ENCODE measurements at places on chromosomes 5 and 9.

- no peak for DNase-seq
Measured at GRCh38 chr9:133168432-133168831, 4.7 kb upstream of the GBGT1 start.

GRCh38 chr5:59724482-59725391 is 168.8 kb downstream of the PDE4D start:
- DNase-seq: peak; percentile 37

DNA sequence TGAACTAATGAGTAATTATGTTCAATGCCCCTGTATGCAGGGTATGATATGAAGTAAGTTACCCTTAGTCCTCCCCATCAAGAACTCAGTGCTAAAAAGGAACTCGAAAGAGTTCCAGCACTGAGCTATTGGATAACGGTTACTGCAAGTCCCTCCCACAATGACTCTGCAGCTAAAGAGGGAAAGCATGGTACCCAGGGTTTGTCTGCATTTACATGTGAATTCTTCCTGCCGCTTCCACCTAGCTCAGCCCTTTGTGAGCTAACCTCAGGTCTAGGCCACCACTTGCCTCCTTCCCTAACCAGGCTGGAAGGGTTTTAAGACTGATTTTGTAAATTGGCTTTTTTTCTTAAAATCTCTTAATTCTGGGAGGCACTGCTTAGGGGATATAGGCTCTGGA is 376.8 kb downstream of the EBF1 start:
- no peak for DNase-seq

DNA sequence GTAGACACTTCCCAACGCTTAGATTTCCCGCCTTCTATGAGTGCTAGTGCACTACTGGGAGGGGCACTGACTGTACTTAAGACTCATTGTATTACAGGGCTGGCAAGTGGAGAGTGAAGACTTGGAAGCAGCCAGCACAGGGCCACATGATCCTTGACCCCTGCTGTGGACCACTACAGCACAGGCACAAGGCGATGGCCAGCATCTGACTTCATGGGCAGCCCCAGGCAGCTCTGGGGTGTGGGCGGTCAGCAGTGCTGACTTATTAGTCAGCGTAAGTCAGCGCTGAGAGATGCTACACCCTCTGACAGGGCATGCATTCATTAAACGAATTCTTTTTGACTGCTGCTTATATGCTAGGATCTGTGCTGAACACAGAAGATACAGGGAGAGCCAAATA is 9.3 kb downstream of the SLC46A2 start:
- no peak for DNase-seq

GRCh38 chr5:127421471-127421870 is 96.0 kb upstream of the PRRC1 start:
- no peak for DNase-seq

GRCh38 chr5:8913522-8913921 is 632.4 kb downstream of the SEMA5A start:
- DNase-seq: no peak

DNA sequence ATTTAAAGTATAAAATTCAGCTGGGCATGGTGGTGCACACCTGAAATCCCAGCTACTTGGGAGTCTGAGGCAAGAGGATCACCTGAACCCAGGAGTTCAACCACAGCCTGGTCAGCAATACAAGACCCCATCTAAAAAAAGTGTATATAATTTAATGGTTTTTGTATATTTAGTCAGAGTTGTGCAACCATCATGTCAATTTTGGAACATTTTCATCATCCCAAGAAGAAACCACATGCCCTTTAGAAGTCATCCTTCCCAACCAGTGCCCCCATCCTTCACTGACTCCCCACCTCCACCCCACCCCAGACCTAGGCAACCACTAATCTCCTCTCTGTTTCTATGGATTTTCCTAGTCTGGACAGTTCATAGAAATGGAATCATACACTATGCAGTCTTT is 18.8 kb upstream of the TEK start:
- no peak for DNase-seq

GRCh38 chr5:140207250-140207964 is 32.4 kb downstream of the CYSTM1 start:
- no peak for DNase-seq

DNA sequence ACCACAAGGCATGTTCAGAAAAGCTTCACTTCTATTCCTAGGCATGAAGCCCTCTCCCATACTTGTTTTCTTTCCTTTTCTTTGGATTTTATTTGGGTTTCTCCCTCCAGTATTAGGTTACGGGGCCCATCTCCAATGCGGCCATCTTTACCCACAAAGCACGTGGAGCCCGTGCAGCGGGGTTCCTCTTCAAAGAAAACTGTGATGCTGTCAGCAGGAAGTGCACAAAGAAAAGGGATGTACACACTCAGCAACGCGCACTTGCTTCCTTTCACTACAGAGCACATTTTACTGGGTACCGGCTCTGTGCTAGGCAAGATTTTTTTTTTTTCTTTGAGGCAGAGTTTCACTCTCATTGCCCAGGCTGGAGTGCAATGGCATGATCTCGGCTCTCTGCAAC is 106.6 kb downstream of the COL23A1 start:
- DNase-seq: no peak

DNA sequence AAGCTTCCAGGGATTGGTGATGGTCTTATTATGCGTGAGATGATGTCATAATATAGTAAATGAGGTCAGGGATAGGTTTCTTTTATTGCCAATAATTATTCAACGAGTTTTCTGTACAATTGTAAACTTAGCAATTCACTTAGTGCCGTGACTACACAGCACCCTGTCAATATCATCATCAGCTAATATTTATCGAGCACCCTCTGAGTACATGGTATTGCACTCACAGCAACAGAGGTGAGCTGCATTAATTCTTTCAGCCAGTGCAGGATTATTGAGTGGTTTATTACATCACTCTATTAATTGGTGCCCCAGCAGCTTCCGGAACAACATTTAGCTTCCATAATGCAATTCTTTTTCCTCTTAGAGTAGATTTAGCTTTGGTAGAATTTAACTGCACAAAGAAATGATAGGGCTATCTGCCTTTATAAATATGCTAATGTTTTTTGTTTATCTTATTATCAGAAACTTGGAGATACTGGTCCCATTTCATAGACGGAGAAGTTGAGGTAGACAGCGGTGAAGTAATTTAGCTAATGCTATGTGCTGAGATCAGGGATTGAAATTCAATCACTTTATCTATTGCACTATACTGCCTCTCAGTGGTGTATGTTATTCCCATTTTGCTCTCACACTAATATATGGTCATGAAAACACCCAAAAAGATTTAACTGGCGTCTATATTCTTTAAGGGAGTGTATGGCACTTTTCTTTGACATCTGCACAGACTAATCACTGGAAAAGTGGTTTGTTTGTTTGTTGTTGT is 726.1 kb upstream of the WWC1 start:
- no peak for DNase-seq

DNA sequence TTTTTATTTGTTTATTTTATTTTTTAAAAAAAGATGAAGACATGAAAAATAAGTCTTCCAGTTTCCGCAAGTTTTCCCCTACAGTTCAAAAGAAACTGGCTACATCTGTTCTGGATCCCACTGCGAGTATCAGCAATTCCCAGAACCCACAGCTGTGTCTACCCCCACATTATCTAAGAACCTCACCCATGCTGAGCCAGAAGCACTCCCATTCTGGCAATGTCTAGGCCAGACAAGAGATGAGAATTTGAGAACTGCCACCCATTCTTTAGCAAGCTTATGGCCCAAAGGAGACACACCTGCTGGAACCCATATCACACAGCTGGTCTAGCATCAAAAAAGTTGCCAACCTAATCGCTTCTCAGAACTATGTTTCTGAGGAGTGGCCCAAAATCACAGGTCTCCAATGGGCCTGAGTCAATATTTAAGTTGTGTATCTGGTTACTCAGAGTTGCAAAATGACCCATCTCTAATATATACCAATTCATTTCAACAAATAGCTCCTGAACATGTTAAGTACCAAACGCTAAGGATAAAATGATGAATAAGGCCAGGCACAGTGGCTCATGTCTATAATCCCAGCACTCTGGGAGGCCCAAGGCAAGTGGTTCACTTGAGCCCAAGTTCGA is 27.1 kb downstream of the MTMR12 start:
- DNase-seq: no peak

GRCh38 chr9:131642496-131643083 is 97.3 kb downstream of the PRRT1B start:
- no peak for DNase-seq

GRCh38 chr5:89573345-89573744 is 690.4 kb upstream of the MEF2C start:
- DNase-seq: no peak

GRCh38 chr9:135135171-135135928 is 47.9 kb downstream of the OLFM1 start:
- DNase-seq: no peak

DNA sequence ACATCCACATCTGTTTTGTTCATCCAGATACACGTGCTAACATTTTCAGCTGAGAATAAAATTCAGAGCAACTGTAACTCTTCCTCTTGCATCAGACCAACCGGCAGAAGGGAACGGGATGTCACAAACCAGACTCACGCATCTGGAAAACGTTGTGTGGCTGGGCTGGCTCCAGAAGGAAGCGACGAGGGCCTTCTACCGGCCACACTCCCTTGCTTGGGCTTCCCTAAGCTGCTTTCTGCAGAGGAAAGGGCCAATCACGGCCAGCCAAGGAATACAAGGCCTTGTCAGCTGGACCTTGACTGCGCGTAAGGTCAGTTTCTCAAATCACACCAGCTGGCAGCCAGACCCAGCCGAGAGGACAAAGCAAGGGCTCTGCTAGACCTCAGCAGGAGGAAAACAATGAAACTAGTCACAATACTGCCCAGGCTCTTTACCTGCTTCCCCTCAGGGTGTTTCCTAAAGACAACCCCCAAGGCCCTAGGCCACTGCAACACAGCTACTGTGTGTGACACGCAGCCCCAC is 106.1 kb downstream of the THBS4 start:
- no peak for DNase-seq

DNA sequence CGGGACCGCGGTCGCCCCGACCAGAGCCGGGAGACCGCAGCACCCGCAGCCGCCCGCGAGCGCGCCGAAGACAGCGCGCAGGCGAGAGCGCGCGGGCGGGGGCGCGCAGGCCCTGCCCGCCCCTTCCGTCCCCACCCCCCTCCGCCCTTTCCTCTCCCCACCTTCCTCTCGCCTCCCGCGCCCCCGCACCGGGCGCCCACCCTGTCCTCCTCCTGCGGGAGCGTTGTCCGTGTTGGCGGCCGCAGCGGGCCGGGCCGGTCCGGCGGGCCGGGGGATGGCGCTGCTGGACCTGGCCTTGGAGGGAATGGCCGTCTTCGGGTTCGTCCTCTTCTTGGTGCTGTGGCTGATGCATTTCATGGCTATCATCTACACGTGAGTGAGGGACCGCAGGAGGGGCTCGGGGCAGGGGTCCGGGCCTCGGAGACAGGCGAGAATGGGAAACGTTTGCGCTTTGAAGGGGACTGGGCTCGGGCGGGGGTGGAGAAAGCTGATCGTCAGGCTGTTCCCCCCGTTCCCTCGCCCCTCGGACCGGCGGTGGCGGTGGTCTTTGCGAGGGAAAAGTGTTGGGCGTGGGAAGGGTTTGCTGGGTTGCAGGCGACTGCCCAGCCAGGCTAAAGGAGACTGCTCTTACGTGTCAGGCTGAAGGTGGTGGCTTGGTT is 457 bp downstream of the UGCG start:
- peak; percentile 56 for DNase-seq

GRCh38 chr5:129120158-129120581 is 25.6 kb downstream of the ISOC1 start:
- DNase-seq: no peak

DNA sequence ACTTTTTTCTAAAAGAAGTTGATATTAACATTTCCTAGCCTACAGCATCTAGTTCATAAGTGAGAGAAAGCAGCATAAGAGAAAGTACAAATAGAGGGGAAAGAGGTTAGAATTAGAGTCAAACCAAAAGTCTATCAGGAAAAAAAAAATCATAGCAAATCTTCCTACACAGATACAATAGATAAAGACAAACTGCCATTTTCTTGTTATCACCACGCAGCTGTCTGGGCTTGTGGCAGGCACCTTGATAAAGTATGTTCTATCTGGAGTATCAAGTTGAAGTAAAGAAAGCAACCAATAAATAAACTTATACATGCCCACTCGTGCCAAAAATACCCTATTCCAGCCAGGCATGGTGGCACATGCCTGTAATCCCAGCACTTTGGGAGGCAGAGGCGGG is 5.3 kb upstream of the NR4A3 start:
- no peak for DNase-seq

Data from NCI-H2081 (cell line).